ENCODE measurements at places on chromosomes 12 and 14. TPM values are rescaled to one million over a fixed set of nuclear protein-coding genes. Genes with fewer than 3 reads are reported as not detected.

DNA sequence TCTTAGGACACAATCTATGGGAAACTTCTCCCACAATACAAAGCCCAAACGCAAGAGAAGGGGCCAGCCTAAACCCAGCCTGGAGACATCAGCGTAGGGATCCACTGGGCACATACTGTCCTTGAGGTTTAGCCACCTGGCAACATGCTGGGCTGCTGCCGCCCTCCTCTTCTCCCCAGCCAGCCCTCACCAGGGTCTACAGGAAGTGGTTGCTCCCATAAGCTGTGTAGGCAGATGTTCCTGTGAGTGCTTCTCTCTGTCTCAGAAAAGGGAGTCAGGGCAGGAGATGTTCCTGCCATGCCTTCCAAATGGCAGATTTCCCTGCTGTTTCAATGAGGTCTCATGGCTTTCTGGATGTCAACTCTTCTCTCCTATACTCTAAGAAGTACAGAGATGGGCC, 241.4 kb downstream of the PCNX1 start:
- H3K4me3 ChIP-seq: no peak overlapping the region
- H3K27ac ChIP-seq: no peak overlapping the region
- no peaks in the 10 kb centered on the region for H3K4me1 ChIP-seq
- no peaks in the 10 kb centered on the region for H3K36me3 ChIP-seq

- no peak overlapping the region for H3K27ac ChIP-seq
- H3K36me3 ChIP-seq: peaks cover 11% of the 10 kb centered on the region
- H3K27me3 ChIP-seq: no peaks in the 10 kb centered on the region
- H3K4me1 ChIP-seq: no peaks in the 10 kb centered on the region
- H3K4me3 ChIP-seq: no peak overlapping the region
Measured at GRCh38 chr12:123608182-123608581, 6.3 kb downstream of the DDX55 start.

- peaks cover 6% of the 10 kb centered on the region for H3K36me3 ChIP-seq
- no peak for DNase-seq
- no peaks in the 10 kb centered on the region for H3K4me1 ChIP-seq
- H3K4me3 ChIP-seq: no peak overlapping the region
- no peaks in the 10 kb centered on the region for H3K27me3 ChIP-seq
Measured at GRCh38 chr14:89284333-89285058, 132.5 kb downstream of the FOXN3 start.

DNA sequence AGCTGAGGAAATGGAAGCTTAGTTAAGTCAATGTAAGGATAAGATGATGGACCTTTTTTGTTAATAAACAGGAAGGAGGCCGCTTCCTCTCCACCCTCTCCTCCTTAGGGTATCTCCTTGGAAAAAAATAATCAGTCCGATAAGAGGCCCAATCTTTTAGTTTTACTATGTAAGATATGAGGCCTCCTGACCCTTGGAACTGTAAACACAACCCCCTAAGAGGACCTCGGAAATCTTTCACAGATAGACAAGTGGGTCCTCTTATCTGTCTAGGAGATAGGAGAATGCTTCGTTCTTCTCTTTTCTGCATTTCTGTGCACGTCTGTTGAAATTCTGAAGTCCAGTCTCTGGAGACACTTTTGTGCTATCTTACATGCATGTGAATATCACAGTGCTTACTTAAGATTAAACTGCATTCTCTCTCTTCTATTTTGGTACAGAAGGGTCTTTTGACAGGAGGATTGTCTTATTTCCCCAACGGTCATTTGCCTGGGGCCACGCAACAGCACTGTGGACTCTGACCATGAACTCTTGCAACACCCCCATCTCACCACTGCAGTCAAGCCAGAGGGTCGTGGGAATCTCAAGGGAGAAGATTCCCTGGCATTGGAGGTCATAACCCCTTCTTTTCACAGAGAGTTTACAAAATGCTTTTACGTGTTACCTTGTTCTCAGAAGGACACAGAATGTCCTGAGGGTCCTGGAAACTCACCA, 313.0 kb upstream of the RTL1 start:
- DNase-seq: peak; percentile 35
- H3K4me1 ChIP-seq: peaks cover 7% of the 10 kb centered on the region
- H3K27ac ChIP-seq: no peak overlapping the region
- H3K4me3 ChIP-seq: no peak overlapping the region
- H3K36me3 ChIP-seq: no peaks in the 10 kb centered on the region
- H3K27me3 ChIP-seq: no peaks in the 10 kb centered on the region

DNA sequence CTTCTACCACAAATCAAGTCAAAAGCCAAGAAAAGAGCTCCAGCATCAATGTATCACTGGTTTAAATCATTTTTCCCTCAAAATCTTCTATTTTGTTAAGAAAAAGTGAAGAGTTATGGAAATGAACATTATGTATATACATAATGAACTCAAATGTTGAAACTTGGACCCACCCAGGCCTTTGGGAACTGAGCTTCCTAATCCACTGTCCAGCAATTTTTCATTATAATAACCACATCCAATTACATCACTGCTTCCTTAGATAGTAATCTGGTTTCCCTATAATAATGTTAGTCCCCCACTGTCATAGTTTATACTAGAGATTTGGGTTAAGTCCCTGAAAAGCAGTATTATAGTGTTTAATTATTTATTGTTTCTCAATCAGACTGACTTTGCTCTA, 170.9 kb downstream of the PIK3C2G start:
- H3K27me3 ChIP-seq: no peaks in the 10 kb centered on the region
- no peaks in the 10 kb centered on the region for H3K4me1 ChIP-seq
- H3K4me3 ChIP-seq: no peak overlapping the region

GRCh38 chr14:77324816-77325745, 4.2 kb downstream of the GSTZ1 start:
- peak overlapping the region; percentile 62 for H3K27ac ChIP-seq
- H3K27me3 ChIP-seq: no peaks in the 10 kb centered on the region
- DNase-seq: no peak
- H3K36me3 ChIP-seq: no peaks in the 10 kb centered on the region
- H3K4me1 ChIP-seq: peaks cover 28% of the 10 kb centered on the region

- H3K27me3 ChIP-seq: peaks cover 8% of the 10 kb centered on the region
- no peaks in the 10 kb centered on the region for H3K36me3 ChIP-seq
- no peak overlapping the region for H3K27ac ChIP-seq
Measured at GRCh38 chr12:67112586-67112985, 156.6 kb upstream of the CAND1 start.

DNA sequence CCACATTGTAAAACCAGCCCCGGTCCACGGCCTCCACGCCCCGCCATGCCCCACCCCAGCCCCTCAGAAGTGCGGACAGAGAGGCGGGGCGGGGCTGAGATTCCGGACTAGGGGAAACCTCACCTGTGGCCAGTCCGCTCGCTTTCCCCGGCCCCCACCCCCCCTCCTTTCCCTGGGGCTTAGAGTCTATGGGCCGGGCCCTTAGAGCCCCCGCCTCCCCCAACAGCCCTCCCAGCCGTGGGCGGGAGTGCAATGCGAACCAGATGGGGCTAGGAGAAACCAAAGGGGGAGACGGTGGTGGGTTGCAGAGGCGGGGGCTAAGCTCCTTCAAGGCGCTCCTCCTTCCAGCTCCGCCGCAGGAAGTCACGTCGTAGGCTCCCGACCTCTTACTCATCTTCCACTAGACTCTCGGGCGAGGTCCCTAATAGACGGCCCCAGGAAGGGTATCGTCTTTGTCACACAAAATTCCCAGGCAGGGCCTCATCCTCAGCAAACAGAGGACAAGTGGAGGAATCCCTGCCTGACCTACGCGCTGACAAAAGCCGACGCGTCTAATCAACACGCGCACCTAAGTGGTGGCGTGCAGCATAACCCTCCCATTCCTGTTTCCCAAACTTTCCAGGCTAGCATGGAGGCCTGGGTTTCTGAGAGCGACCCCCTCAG, 1.1 kb upstream of the NAB2 start:
- H3K27me3 ChIP-seq: no peaks in the 10 kb centered on the region
- peak; percentile 73 for DNase-seq
- H3K27ac ChIP-seq: peak overlapping the region; percentile 96
- H3K4me1 ChIP-seq: peaks cover 28% of the 10 kb centered on the region

DNA sequence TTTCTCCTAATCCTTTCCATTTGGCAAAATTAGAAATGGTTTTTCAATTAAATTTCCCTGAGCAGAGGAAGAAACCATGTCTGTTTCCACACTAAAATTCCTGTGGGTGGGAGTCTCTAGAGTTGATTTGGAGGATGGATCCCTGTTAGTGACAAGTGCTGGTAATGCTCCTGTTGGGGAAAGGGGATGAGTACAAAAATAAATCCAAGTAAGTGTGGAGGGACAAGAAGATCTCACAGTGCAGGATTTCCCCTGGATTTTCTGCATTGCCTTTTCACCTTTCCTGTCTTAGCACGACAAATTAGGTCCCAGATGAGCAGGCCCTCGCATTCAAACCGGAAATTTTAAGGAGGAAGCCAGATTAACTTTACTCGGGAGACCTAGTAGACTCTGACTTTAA, 107.5 kb downstream of the DAD1 start:
- H3K27me3 ChIP-seq: no peaks in the 10 kb centered on the region
- H3K4me3 ChIP-seq: no peak overlapping the region
- DNase-seq: no peak
- H3K36me3 ChIP-seq: no peaks in the 10 kb centered on the region
- H3K27ac ChIP-seq: no peak overlapping the region
- H3K4me1 ChIP-seq: no peaks in the 10 kb centered on the region

The SVOP gene
- polyA plus RNA-seq: not detected

The DBX2 gene
- not detected for polyA plus RNA-seq

The OTX2 gene
- not detected for polyA plus RNA-seq

The LRRC23 gene
- polyA plus RNA-seq: 2.3 TPM

The LRRIQ1 gene
- not detected for polyA plus RNA-seq

The SIX6 gene
- not detected for polyA plus RNA-seq

The GARIN6 gene
- polyA plus RNA-seq: not detected

The MTA1 gene
- polyA plus RNA-seq: 14.0 TPM

All from liver (tissue), 10 donors.